ENCODE measurements at places on chromosomes 13 and 19. TPM values are rescaled to one million over a fixed set of nuclear protein-coding genes. Genes with fewer than 3 reads are reported as not detected.

GRCh38 chr19:36254848-36255247 lies 39.9 kb downstream of the ZNF146 start:
- no peak for DNase-seq

DNA sequence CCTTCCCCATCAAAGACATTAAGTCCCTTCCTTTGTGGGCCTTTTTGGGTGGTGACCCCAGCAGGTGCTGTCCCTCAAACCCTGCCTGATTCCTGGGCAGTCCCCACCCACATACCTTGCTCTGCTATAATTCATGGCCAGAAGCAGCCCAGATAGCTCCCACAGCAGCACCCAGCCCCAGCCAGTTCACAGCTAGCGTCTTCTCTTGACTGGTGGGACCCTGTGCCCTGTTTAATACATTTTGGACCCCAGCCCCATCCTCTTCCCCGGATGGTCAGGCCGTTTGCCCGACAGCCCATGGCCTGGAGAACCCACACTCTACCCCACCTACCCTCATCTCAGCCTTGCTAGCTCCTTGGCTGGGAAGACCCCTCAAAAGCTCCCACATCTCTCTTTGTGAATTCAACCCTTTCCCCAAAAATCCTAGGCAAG lies 2.1 kb downstream of the CCDC106 start:
- DNase-seq: no peak

GRCh38 chr13:99399623-99399974 lies 92.4 kb upstream of the GPR183 start:
- no peak for DNase-seq

DNA sequence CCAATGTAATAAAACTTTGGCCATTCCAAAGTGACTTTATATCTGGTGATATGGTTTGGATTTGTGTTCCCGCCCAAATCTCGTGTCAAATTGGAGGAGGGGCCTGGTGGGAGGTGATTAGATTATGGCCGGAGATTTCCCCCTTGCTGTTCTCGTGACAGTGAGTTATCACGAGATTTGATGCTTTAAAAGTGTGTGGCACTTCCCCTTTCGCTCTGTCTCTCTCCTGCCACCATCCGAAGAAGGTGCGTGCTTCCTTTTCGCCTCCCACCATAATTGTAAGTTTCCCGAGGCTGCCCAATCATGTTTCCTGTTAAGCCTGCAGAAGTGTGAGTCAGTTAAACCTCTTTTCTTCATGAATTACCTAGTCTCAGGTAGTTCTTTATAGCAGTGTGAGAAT lies 9.3 kb upstream of the NALCN start:
- no peak for DNase-seq

DNA sequence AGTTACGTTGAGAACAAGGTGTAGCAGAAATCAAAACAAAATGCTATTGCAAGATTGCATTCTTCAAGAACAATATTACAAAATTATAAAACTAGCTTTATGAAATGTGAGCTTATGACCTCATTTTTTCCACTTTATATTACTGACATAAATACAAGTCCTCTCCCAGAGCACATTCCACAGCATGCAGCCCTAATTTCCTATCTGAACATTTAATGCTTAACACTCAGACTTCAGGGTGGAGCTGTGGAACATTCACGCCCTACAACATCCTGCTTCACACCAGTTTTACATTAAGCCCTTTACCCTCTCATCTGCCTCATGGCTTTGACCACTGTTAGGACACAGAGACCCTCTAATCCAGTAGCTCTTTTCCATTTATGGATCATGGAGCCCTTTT lies 65.5 kb downstream of the EPSTI1 start:
- no peak for DNase-seq

- DNase-seq: no peak
These were observed 109.5 kb downstream of the DNAJC15 start for GRCh38 chr13:43132911-43133310.

- peak; percentile 63 for DNase-seq
These were observed 1704.7 kb downstream of the SLITRK5 start for GRCh38 chr13:89375839-89376238.

GRCh38 chr13:27976362-27977091 lies 7.4 kb upstream of the CDX2 start:
- no peak for DNase-seq

GRCh38 chr13:102902789-102903347 lies 57.0 kb downstream of the ERCC5 start:
- DNase-seq: no peak

GRCh38 chr19:4543842-4544647 lies 4.2 kb upstream of the LRG1 start:
- no peak for DNase-seq

DNA sequence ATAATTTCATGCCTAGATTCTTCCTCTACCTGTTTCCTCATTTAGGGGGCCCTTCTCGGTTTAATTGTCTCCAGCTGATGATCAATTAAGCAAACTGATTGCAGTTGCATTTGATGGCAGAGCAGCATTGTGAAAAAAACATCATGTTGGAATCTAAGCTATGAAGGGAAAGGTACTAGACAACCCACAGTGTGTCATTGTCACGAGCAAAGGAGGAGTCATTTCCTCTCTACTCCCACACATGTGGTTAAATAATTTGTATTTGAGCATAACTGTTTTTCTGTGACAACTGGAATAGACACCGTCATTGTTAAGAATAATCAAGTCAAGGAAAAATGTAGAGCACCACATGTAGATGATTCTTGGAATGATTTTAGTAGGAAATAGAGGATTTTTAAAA lies 240.3 kb downstream of the DCT start:
- peak; percentile 87 for DNase-seq

Gene SELENOV
- total RNA-seq: not detected

Gene CLEC4M
- not detected for total RNA-seq

Gene ZNF283
- total RNA-seq: 5.0 TPM

Gene POLR1G
- 10.3 TPM for total RNA-seq

Gene SLC1A5
- total RNA-seq: 142 TPM

Gene WDR62
- 4.5 TPM for total RNA-seq
